ENCODE measurements at places on chromosomes 2 and 18.

- no peak for DNase-seq
These were observed 91.2 kb downstream of the ZNF236 start for GRCh38 chr18:76913583-76913982.

DNA sequence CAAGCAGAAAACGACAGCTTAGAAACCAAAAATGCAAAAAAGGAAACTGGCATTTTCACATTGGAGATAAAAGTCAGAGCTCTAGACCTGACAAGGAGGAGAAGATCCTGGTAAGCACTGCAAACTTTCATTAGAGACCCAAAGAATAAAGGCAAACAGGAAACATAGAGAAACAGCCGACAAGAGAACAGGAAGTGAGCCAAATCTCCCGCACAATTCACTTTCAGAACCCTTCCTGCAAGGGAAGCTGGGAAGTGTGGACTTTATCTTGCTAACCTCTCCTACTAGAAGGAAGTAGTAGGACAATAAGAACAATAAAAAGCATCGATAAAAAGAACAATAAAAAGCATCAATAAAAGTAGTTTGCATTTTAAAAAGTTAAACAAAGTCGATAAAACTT lies 417.8 kb upstream of the SPHKAP start:
- DNase-seq, result no peak

- no peak for DNase-seq
These were observed 53.4 kb downstream of the WIPF1 start for GRCh38 chr2:174544156-174544555.

- DNase-seq, result no peak
These were observed 299.0 kb downstream of the FBXO15 start for GRCh38 chr18:73848656-73849055.

DNA sequence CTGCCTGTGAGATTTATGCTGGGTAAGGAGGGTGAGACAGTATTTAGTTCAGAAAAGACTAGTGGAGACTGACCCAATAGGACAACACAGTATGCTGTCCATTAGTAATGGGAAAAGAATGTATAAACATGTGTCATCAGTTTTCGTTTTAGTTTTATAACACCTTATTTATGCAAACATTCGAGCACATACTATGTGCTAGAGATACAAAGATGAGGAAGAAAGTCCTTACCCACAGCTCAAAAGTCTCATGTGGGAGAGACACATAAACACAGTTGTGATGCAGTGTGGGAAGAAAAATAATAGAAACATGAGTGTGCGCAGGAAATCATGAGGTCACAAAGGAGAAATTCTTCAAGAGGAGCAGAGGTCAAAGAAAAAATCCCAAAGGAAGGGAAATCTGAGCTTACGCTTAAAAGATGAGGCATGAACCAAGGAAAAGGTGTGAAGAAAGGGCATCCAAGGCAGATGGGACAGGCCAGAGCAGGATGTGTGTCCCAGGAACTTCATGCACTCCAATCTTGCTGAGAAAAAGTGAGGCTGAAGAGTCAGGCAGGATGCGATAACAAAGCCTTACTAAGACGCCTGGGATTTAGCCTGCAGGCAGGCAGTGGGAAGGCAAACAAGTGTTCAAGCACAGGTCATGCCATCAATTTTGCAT lies 8.1 kb downstream of the METTL21A start:
- DNase-seq, result no peak

- no peak for DNase-seq
These were observed 20.9 kb downstream of the MAP4K3 start for GRCh38 chr2:39416140-39416539.

GRCh38 chr2:105336786-105337121 lies 586 bp upstream of the C2orf49 start:
- no peak for DNase-seq

- DNase-seq, result no peak
These were observed 78.7 kb downstream of the NCAPH start for GRCh38 chr2:96414161-96414710.

GRCh38 chr18:24613896-24614640 lies 153.6 kb downstream of the HRH4 start:
- no peak for DNase-seq

- no peak for DNase-seq
These were observed 243.5 kb downstream of the TFCP2L1 start for GRCh38 chr2:121041516-121041915.

- no peak for DNase-seq
These were observed 669 bp upstream of the PIKFYVE start for GRCh38 chr2:208265371-208265800.

GRCh38 chr2:39128919-39129391 lies 8.1 kb upstream of the SOS1 start:
- no peak for DNase-seq

DNA sequence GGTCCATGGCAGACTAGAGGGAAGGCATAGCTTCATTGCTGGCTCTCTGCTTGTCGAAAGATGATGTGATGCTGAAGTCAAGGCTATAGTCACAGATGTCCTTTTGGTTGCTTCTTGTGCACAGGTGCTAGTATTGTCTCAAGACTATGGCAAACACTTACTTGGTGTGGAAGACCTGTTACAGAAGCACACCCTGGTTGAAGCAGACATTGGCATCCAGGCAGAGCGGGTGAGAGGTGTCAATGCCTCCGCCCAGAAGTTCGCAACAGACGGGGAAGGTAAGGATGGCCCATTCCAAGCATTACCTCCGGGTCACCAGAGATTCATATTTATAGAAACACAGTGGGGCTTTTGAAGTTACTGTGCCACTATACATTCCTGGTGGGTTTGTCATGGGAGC lies 95.5 kb upstream of the EML6 start:
- no peak for DNase-seq

DNA sequence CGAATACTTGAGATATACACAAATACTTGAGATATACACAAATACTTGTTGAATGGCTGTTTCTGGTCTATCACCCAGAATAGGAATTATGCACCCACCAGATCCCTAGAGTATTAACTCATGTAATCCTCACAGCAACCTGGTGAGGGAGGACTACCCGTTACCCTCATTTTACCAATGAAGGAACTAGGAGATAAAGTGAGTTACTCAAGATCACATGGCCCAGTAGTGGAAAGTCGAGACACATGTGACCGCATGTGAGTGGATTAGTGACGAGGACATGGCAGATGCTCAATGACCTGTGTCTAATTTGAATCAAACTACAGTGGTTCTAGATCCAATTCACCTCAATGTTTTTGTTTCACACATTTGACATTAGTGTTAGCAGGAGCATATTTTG lies 2.4 kb downstream of the MOGAT1 start:
- no peak for DNase-seq

GRCh38 chr2:171267855-171268629 lies 107.3 kb upstream of the TLK1 start:
- no peak for DNase-seq

DNA sequence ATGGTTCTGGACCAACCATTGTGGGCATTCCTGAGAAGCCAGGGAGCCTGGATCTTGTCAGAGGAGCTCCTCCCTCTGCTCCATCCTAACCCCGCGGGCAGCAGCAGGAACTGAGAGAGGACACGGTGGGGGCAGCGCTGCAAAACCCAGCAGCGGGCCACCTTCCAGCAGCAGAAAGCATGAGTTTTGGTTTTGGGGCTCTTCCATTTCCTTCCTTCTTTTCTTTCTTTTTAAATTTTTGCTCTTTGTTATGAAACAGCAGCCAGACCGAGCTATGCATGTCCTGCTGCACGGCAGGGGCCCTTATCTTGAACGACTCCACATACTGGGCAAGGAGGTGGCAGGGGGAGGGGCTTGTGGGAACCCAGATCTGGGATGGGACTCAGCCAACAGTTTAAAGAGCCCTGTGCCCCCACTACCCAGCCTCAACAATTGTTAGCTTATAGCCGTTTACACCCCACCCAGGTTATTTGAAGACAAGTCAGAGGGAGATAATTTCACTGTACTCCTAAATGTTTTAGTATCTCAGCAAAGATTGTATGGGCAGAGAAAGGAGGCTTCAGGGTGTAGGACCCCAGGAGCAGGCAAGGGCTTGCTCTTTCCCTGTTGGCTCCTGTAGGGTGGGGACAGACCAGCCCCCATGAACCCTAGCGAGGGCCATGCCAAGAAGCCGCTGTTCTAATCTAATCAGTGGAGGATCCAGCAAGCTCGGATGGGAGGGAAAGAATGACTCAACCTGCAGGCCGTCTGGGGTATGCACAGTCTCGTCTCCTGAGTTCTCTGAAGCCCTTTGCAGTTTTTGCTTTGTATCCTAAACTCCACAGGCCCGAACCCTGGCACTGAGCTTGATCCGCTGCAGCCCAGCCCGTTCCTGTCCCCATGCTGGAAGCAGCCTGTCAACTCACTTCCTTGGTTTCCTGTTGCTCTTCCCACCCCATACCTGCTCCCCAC lies 75.3 kb downstream of the LRRFIP1 start:
- DNase-seq, result no peak

GRCh38 chr18:27715751-27716150 lies 461.2 kb downstream of the CDH2 start:
- no peak for DNase-seq

- no peak for DNase-seq
These were observed 119.5 kb downstream of the NEB start for GRCh38 chr2:151614606-151615306.

DNA sequence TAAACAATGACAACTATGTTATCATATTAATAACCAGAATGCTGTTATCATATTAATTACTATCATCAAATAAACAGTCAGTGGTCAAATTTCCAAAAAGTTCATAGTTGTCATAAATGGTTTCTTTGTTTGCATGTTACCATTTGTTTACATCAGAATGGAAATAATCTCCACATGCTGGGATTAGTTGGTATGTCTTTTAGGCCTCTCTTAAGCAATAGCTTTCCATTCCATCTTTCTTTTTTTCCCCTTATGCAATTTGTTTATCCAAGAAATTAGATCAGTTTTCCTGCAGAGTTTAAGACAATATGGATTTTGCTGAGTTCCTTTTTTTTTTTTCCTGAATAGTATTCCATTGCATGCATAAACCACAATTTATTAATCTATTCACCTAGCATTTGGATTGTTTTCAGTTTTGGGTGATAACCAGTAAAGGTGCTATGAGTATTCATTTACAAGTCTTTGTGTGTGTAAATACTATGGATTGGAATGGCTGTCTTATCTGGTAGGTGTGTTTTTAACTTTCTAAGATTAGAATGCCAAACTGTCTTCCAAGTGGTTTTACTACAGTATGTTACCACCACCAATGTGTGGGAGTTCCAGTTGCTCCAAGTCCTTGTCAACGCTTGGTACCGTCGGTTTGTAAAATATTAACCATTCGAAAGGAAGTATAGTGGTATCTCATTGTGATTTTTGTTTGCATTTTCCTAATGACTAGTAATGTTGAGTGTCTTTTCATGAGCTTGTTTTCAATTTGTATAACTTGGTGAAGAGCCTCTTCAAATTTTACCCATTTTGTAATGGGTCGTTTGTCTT lies 33.3 kb upstream of the TXNDC2 start:
- DNase-seq, result no peak

DNA sequence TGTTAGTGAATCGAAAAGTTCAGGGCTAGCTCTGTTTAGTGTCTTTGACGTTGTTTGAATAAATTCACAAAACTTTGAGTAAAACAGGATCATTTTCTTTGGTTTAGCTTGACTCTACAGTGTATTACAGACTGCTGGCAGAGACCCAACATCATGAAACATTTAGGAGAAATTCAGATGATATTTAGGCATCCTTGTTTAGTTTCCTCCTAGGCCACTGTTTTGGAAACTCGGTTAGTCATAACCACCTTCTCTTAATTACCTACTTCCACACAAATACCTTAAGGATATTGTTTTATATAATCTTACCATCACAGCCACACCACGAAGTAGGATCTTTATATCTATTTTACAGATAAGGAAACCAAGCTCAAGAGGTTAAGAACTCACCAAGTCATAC lies 7.8 kb downstream of the LIMS1 start:
- no peak for DNase-seq

GRCh38 chr2:163119966-163120365 lies 281.4 kb upstream of the KCNH7 start:
- DNase-seq, result no peak

- no peak for DNase-seq
These were observed 58.2 kb downstream of the SLC16A14 start for GRCh38 chr2:230010501-230010900.

GRCh38 chr18:32213693-32214092 lies 23.9 kb downstream of the MEP1B start:
- DNase-seq, result no peak

DNA sequence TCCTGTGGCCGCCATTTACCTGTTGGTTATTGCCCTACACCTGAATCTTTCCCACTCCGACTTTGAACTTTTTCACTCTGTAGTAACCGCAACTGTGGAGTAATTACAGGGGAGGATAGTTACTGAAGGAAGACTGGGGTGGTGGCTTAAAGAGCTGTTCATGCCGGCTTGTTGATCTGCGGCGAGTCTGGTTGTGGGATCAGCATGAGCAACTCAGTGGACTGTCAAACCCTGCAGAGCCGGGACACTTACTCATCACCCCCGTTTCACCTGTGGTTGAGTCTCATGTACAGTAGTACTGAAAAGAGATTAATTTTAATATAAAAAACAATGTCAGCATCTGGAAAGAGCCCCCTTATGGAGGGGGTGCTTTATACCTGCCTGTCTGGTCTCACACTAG lies 2.1 kb downstream of the ASB1 start:
- DNase-seq, result no peak

- DNase-seq, result no peak
These were observed 245.5 kb downstream of the MYT1L start for GRCh38 chr2:2085533-2085932.

DNA sequence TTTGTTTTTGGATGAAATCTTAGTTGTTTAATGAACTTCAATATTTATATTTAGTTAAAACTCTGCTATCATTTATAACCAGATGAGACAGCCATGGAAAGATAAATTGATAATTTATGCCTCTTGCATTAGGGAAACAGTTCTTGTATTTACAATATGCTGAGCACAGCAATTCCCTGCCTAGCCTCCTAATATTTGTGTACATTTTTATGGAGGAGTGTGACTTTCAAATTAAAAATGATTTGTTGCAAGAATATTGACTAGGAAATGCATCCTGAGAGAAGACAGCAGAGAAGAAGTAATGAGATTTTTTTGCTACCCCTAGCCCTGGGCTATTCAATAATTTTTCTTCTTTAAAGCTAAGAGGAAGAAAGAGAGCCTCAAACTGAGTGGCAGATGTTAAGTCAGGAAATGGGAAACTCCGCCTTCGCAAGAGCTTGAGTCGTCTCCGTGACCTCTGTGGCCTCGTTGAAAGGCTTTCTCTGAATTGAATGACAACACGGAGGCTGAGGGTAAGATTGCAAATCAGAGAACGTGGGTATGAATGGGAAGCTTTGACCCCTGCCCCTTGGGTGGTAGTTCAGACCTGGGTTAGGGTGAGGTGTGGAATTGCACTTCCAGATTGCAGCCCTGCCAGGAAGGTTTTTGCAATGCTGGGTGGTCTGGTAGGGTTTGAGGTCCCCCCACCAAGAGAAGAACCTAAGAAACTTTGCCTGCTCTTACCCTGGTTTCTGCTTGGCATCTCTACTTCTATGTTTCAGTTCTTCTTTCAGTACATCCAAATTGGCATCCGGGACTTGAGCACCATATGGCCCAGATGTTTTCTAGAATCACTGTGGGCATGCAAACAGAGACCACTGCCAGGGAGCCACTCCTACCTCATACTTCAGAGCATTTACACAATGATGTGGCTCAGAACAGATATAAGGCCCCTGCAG lies 210.3 kb upstream of the RBMS1 start:
- no peak for DNase-seq

- no peak for DNase-seq
These were observed 126.0 kb downstream of the MC4R start for GRCh38 chr18:60246606-60247005.
